ENCODE measurements at places on chromosomes 6 and 20.

GRCh38 chr6:43780293-43780692 is 10.3 kb downstream of the VEGFA start:
- DNase-seq: no peak

- DNase-seq: no peak
These were observed 74.5 kb downstream of the DCDC2 start for GRCh38 chr6:24283043-24283985.

- no peak for DNase-seq
These were observed 2.4 kb upstream of the HLA-F start for GRCh38 chr6:29720863-29721262.

DNA sequence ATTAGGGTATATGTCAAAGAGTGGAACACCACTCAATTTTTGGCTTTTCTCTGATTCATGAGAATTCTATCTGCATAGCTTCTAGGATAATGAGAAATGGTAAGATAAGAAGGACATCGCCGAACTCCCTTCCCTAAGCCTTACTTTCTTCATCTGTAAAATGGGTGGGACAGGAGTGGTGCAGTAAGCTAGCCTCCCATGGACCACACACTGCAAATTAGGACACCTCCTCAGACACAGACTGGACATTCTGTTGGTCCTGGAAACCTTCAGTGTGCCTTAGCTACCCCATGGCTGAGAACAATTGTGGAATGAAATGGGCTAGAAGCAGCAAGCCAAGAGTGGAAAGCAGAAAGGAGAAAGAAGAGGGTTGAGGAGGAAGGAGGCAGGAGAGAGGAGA is 89.6 kb downstream of the BMP7 start:
- DNase-seq: no peak

GRCh38 chr20:4573564-4574355 is 147.9 kb upstream of the PRND start:
- no peak for DNase-seq

DNA sequence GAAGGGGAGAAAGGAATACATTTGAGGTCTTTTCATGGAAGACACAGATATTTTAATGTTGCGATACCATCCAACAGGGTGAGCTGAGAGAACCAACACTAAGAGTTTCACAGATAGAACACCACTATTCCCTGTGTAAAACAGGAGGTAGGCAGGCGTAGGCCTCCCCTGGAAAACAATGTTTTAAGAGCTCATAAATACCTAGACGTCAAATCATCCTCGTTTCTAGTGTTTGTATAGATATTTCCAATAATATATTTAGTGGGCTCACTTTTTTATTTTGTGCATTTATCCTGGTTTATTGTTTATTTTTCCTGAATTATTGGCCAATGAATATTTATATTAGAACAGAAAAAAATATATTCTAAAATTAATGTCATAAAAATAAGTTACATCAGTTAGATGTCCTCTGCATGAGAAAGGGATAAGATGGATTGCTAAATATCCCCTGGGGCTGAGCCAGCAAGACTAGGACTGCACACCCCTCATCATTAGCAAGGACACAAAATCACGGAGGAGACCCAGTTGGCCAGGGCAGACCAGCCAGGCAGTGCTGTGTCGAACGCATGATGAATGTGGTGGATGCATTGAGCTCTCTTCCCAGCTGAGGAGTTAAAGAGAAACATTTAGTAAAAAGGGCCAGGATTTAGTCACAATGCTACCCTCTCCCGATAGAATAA is 380.5 kb downstream of the C6orf118 start:
- no peak for DNase-seq

DNA sequence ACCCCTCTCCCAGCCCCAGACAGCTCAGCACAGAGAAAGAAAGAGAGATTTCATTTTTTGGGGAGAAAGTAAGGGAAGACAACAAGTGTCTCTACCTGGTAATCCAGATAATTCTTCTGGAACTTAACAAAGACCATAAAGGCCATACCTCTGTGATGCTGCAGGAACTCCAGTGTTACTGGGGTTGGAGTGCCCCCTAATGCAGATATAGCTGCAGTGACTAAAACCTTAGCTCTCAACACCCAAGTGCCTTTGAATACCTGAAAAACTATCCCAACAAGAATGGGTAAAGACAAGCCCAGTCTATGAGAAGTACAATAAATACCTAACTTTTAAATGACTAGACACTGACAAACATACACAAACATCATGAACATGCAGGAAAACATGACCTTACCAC is 365.3 kb upstream of the PTCHD4 start:
- no peak for DNase-seq

DNA sequence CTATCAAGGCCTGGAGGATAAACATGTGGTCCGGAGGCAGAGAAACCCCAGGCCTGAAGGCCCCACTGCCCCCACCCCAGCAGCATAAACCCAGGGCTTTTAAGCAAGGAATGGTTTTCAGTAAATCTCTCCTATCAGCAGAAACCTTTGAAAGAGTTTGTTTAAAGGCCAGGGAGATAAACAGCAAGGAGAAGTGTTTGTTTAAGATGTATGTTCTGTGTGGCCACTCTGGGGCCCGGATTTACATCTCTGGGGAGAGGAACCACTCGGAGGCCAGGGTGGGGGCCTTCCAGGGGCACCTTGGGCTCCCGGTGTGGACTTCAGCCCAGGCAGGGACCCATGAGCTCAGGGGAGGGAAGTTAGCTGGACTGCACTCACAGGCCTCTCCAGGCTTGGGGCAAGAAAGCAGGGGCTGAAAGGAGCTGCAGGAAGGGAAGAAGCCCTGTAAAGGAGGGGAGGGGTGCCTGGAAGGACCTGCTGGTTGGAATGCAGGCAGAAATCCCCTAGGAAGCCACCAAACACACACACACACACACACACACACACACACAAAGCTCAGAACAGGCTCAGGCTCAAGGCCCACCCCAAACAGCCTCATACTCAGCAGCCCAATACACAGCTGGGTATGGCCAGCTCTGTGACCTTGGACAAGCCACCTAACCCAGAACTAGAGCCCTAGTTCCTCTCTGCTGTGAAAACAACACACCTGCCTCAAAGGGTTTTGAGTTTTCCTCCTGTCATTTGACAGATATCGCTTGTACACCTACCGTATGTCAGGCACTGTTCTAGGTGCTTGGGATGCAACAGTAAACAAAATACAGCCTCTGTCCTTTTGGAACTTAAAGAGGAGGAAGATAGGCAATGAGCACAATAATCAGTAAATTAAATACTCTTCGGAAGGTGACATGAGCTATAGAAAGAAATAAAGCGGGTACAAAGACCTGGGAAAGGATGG is 26.2 kb upstream of the FOXP4 start:
- no peak for DNase-seq

DNA sequence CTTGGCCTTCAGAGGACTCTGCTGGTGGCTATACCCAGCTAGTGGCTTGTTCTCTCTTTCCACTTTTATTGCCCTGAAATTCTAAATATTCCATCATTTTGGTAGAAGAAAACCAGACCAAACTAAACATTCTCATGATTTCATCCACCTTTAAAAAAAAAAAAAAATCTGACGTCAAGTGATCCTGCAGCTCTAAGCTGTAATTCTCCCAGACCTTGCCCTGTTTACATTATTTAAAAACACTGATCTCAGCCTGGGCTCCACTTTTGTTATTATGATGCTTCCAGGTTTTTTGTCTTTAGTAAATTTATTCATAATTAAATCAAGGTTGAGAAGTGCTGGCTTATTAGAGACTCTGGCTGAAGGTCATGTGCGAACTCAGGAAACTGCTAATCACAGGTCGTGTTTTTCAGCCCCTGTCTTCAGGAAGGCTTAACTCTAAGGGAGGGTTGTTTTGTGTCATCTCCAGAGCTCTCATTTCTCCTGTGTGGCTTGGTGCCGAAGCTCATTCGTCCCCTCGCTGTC is 114.4 kb downstream of the MTHFD1L start:
- DNase-seq: no peak

DNA sequence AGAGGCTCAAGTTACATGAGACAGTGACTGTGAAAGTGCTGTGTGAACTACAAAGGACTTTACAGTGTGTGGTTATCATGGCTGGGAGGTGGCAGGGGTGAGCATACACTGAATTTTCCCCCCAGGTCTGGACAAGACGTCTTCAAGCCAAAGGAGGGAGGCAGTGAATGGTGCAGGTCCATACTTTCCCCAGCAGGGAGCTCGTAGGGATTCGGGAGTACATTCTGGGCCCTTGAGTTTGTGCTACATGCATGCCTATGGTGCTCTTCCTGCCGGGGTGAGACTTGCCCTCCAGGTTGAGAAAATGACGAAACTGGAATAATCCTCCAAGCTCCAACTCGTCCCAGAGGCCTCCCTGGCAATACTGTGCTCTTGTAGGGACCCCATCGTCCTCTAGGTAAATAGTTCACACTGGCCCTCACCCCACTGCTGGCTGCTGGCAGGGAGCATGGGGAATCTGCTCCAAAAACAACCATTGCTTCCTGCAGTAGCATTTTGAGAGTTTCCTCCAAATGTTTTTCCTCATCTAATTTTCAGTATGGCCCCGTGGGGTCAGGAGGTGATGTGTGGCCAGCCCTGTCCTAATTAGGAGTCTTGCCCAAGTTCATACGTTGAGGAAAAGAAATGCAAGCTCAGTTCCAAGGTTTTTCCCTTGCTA is 57.6 kb downstream of the ZNF831 start:
- DNase-seq: no peak

GRCh38 chr6:15969236-15969778 is 159.6 kb upstream of the MYLIP start:
- DNase-seq: no peak

- DNase-seq: no peak
These were observed 121.4 kb upstream of the NRSN1 start for GRCh38 chr6:24004659-24005058.

DNA sequence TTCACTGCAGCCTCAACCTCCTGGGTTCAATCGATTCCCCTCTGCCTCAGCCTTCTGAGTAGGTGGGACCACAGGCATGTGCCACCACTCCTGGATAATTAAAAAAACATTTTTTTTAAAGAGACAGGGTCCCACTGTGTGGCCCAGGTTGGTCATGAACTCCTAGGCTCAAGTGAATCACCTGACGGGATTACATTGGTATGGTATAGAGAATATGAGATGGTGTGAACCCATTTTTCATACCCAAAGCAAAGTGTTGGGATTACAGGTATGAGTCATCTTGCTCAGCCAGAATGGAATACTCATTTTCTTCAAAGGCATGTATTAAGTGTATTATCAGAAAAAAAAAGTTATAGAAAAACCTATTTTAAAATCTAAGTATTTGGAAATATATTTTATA is 114.2 kb downstream of the AHI1 start:
- DNase-seq: no peak

DNA sequence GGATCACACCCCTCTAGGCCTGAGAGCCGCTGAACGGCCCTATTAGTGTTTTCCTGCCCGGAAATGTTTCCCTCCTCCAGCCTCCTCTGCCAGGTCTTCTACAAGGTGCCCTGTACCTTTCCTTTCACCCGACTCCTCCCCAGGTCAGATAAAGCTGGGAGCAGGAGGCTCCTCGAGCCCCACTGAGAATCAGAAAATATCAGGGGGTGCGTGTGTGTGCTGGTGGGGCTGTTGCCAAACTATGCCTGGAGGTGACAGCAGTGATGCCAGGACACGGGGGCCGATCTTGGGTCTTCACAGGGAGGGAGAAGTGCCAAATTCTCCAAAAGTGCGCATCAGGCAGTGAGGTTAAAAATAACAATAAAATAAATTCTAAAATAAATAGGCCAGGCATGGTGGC is 222.8 kb upstream of the RREB1 start:
- no peak for DNase-seq

DNA sequence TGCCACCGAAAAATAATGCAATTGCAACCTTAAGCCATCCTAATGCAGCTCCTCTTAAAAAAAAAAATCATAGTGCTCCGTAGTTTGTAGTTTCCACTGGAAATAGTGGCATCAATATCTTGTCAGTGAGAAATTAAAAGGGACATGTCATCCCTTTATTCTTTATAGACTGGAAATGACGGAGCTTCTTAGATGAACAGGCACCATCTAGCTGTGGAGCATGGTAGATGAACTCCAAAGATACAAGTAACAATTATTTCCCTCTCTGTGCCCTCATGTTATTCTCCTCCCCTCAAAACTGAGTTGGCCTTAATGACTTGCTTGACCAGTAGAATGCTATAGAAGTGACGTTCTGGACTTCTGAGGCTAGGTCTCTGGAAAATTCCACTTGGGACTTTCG is 268.1 kb upstream of the SPTLC3 start:
- no peak for DNase-seq

GRCh38 chr6:126143761-126144251 is 157.5 kb downstream of the TRMT11 start:
- DNase-seq: no peak

DNA sequence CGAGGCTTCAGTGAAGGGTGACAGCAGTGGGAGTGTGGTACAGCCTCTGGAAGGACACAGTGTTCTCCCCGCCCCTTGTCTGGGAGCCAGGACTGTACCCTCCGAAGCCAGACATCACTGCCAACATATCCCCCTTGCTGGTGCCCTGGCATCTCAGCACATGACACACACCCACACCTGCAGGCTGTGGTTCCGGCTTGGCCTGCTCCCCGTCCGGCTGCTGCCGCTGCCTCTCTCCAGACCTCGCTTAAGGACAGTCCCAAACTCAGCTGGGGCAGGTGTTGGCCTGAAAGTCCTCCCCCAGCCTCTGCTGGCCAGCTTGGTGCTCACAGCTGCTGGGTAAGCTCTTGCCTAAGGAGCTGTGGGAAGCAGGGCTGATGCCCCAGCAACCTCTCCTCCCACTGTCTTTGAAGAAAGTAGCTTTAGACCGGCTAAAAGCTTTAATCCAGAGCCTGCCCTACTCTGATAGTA is 7.0 kb downstream of the EMILIN3 start:
- no peak for DNase-seq

GRCh38 chr6:137010128-137010718 is 34.5 kb downstream of the IL20RA start:
- no peak for DNase-seq

DNA sequence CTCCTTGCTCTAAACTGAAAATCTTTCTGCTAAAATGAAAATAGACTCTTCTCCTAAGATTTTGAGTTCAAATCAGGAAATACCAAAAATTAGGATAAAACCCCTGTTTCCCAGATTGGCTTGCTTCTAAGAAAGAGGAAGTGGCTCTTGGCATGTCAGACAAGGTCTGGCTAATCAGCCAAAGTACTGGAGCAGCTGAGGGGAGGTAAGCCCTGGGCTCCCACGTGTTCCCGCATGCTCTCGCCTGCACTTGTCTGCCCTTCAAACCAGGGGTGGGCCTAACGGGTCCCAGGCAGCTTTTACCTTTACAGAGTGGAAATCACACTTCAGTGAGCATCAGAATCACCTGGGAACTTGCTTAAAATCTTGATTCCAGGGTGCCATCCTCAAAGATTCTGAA is 43.2 kb upstream of the GABRR1 start:
- DNase-seq: no peak
